ENCODE measurements at places on chromosomes 13 and 19.

- peak; percentile 77 for DNase-seq
These were observed 48.5 kb downstream of the WDFY2 start for GRCh38 chr13:51632591-51633362.

- no peak for DNase-seq
These were observed 480 bp downstream of the GPR108 start for GRCh38 chr19:6736917-6737283.

DNA sequence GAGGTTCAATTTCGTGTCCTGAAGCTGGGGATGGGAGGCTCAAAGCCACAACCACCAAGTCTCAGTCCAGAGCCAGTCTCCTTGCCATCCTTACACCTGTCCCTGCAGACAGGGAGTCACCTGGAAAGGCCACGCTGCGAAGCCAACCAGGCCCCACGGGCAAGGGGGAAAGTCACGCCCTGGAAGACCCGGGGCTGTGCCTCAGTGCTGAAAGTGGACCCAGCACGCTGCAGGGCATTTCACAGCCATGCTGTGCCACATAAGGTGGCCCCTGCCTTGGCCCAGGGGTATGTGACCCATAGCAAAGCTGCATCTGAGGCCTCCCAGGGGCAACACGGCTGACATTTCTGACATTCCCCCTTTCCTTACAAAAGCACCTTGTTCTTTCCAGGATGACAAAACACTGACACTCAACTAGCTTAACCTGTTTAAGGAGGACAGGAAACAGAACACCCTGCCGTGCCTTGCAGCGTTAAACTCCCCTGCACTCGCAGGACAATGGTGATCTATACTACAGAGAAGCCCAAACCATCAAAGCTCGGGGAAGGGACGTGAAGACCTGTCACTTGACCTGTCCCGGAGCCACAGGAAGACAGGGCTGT is 14.8 kb downstream of the CHERP start:
- no peak for DNase-seq

- no peak for DNase-seq
These were observed 659.9 kb downstream of the UQCRFS1 start for GRCh38 chr19:28553005-28553404.

DNA sequence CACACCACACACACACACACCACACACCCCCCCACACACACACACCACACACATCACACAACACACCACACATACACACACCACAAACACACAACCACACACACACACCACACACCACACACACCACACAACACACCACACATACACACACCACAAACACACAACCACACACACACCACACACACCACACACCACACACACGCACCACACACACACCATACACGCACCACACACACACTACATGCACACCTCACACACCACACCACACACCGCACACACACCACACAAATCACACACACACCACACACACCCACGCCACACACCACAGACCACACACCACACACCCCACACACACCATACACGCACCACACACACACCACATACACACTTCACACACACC is 83.5 kb downstream of the ZNF557 start:
- DNase-seq: no peak

GRCh38 chr19:37902668-37903067 is 3.7 kb downstream of the WDR87 start:
- DNase-seq: peak; percentile 86

DNA sequence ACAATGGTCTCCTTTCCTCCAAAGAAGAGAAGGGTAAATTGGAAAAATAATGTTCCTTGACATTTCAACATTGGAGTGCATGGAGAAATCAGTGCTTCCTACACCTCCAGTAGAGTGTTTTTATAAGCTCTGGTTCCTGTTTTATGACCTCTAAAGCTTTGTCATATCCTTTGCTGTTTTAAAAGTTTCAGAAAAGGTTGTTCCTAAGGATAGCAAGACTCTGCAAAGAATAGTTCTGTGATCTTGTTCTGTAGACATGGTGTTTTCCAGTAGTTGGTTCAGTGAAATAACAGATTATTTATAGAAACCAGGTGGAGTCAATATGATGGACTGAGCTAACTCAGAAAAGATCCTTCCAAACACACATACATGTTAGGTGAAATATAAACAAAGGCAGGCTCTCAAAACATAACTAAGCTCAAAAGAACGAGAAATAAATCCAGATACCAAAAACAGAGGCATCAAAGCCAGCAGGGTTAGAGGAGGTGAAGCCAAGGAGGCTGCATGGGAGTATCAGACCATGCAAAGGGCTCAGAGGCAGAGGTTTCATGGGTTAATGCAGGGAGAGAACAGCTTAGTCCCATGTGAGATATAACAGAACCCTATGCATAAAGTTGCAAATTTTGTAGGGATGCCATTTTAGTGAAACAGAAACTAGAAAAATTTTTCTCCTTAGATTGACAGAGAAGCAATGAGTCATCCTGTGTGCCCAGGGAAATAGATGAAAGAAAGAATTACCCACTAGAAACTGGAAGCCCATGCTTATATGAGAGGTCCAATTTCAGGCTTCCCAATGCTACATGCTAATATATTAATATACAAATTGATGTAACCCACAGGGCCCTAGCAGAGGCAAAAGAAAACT is 44.3 kb downstream of the SHISA2 start:
- DNase-seq: no peak

- no peak for DNase-seq
These were observed 28.6 kb downstream of the NAXD start for GRCh38 chr13:110643768-110644421.

DNA sequence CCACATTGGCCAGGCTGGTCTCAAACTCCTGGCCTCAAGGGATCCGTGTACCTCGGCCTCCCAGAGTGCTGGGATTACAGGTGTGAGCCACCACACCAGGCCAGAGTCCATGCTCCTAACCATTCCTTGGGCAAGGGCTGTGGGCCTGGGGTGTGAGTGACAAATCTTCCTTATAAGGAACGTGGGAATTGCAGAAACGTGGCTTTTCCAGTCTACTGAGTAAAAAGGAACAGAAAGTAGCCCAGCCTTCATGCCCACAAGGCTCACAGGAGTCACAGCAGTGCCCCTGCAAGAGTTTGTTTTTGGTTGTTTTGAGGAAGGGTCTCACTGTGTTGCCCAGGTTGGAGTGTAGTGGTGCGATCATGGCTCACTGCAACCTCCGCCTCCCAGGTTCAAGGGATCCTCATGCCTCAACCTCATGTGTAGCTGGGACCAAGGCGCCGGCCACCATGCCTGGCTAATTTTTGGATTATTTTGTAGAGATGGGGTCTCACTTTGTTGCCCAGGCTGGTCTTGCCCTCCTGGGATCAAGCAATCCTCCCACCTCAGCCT is 5.1 kb downstream of the MYPOP start:
- no peak for DNase-seq

DNA sequence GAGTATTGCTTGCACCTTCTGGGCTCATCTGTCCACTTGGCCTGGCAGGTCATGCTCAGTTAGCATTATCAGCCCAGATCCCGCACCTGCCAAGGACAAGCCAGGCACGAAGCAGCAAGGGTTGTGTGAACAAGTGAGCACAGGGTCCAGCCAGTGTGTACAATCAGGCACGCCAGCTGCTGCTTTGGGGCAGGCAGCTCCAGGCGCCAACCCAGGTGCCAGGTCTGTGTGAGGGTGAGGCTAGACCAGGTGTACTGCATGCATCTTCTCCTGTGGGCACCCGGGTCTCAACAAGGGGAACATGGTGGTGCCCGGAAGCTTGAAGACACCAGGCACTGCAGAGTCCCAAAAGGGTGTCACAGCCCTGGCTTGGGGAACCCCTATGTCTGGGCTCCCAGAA is 1446.8 kb downstream of the PCDH9 start:
- DNase-seq: no peak

DNA sequence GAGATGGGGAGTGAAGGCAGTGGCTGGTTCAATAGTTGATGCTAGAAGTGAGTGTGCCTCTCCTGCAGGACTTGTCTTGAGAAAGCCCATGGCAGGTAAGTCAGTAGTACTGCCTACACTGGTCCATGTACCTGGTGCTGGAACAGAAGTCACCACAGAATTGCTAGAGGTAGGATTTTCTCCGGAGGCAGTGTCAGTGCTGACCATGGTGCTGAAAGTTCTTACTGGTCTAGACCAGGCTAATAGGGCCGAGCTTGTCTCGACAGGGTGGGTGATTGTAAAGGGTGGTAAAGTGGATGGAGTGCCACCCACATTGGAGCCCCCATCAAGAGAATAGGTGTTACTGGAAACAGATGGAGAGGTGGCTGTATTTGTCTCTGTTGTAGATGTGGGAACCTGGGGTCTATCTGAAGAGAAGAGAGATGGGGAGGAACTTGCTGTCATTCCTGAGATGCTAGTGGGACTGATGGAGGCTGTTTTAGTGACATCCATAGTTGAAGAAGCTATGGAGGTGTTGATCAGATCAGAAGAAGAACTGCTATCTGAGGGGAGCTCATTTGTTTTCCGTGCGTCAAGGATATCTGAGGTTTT is 36.6 kb downstream of the MUC16 start:
- no peak for DNase-seq

DNA sequence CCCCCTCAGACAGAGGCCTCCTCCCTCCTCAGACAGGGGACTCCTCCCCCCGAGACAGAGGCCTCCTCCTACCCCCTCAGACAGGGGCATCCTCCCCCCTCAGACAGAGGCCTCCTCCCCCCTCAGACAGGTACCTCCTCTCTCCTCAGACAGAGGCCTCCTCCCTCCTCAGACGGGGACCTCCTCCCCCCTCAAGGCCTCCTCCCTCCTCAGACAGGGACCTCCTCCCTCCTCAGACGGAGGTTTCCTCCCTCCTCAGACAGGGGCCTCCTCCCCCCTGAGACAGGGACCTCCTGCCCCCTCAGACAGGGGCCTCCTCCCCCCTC is 13.9 kb downstream of the C3 start:
- no peak for DNase-seq

GRCh38 chr13:95117092-95117491 is 184.2 kb downstream of the ABCC4 start:
- no peak for DNase-seq

GRCh38 chr13:27919934-27920676 is at the start of gene PDX1:
Gene PDX1 (plus strand): TSS chr13:27920000. CDS start chr13:27920139, 139 bp downstream.
- peak; percentile 81 for DNase-seq

- DNase-seq: no peak
These were observed 22.1 kb downstream of the ZNF787 start for GRCh38 chr19:56098731-56099568.

DNA sequence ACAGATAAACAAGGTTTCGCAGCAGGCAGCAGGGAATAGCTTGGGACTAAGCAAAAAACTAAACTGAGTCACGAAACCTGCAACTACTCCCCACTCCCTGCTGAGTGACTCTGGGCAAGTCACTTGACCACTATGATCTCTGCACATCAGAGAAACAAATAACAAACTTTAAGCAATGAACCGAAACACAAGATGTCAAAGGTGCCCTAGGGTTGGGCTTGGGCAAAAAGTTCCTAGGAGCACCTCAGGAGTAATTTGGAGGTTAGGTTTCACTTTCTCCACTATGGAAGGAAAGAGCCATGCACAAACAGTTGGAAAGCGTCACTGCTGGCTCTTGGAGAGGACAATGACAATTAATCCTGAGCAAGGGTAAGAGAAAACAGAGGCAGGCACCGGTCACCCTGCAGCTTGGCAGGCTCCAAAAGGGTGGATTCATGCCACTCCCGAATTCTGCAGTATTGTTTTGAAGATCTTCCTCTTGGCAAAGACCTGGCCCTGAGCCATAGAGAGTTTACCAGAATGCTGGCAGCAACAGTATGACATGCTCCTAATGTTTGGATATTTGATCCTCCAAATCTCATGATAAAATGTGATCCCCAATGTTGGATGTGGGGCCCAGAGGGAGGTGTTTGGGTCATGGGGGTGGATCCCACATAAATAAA is 60.3 kb downstream of the CRYL1 start:
- DNase-seq: no peak

GRCh38 chr19:1744133-1744665 is 9.1 kb upstream of the ONECUT3 start:
- DNase-seq: no peak

DNA sequence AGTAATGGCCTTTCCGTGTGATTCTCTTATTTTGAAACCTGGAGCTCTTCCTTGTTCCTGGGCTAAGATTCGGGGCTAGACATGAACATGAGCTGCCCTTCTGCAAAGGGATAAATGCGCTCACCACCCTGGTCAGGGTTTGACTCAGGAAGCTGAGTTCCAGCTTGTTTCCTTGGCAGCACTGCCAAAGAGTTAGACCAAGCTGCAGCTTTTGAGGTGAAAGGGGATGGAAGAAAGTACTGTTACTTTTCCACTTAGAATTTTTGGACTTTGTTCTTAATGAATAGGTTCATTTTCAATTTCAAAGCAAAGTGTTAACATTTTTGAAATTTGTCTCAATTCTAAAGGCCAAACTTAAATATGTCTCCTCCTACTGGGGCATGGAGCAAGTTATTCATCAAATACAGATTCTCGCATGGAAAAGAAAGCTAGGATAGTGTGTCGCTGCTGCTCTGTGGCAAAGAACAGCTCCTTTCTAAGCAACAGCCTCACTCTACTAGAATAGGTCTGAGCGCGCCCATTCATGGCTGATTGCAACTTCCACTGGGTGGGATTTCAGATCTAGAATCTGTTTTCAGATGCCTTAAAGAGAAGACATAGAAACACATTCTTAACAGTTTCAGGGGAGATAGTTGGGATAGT is 2.2 kb downstream of the RGCC start:
- DNase-seq: no peak

GRCh38 chr13:48780713-48781341 is 127.1 kb downstream of the CYSLTR2 start:
- no peak for DNase-seq

GRCh38 chr13:97141564-97142005 is 80.5 kb upstream of the MBNL2 start:
- DNase-seq: peak; percentile 53

GRCh38 chr19:14402332-14403144 is 16.6 kb downstream of the DDX39A start:
- no peak for DNase-seq

- DNase-seq: no peak
These were observed 79.2 kb upstream of the LRCH1 start for GRCh38 chr13:46473806-46474205.

DNA sequence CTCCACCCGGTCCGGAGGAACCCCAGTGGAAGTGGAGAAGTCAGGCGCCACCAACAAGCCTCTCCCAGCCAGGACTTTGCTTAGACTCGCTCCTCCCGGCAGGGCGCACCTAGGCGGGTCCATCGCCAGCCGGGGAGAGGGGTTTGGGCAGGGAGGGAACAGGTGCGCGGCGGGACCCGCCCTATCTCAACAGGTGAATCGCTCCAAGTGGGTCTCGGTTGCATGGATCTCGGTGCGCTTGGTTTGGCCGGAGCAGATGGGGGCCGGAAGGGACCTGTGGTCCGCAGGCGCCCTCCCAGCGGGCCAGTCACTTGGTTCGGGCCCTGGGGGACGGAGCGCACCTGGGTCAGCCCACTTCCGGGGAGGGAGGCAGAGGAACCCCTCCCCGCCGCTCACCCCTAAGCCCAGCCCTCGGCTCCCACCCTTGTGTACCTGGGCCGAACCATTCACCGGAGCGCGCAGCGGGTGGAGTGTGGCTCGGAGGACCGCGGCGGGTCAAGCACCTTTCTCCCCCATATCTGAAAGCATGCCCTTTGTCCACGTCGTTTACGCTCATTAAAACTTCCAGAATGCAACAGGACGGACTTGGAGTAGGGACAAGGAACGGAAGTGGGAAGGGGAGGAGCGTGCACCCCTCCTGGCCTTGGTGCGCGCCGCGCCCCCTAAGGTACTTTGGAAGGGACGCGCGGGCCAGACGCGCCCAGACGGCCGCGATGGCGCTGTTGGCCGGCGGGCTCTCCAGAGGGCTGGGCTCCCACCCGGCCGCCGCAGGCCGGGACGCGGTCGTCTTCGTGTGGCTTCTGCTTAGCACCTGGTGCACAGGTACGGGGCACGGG is at the start of gene LSR:
LSR (plus strand) TSS at position 693 of the 836 bp plus-strand sequence; CDS start at position 714, 21 bp downstream.
- DNase-seq: peak; percentile 92

All from ecto neural progenitor cell (in vitro differentiated cells).